Dermis microvascular lymphatic vessel endothelial cell (primary cell): ENCODE measurements at places on chromosomes 16 and 17. TPM values are rescaled to one million over a fixed set of nuclear protein-coding genes. Genes with fewer than 3 reads are reported as not detected.

The STH gene
- total RNA-seq, result not detected in 2 replicates

The HS3ST3B1 gene
- 0.64 and 2.8 TPM in 2 replicates for total RNA-seq

The C1QL1 gene
- total RNA-seq, result under 0.01 and 0.13 TPM in 2 replicates

The DHRS7C gene
- not detected in 2 replicates for total RNA-seq

The SNX20 gene
- 0.13 and 0.25 TPM in 2 replicates for total RNA-seq

The MPP2 gene
- 0.13 TPM in 2 replicates for total RNA-seq

The SLC13A2 gene
- total RNA-seq, result not detected in 2 replicates

The GRAP gene
- total RNA-seq, result 152 and 398 TPM in 2 replicates

The KRTAP4-9 gene
- total RNA-seq, result not detected in 2 replicates

DNA sequence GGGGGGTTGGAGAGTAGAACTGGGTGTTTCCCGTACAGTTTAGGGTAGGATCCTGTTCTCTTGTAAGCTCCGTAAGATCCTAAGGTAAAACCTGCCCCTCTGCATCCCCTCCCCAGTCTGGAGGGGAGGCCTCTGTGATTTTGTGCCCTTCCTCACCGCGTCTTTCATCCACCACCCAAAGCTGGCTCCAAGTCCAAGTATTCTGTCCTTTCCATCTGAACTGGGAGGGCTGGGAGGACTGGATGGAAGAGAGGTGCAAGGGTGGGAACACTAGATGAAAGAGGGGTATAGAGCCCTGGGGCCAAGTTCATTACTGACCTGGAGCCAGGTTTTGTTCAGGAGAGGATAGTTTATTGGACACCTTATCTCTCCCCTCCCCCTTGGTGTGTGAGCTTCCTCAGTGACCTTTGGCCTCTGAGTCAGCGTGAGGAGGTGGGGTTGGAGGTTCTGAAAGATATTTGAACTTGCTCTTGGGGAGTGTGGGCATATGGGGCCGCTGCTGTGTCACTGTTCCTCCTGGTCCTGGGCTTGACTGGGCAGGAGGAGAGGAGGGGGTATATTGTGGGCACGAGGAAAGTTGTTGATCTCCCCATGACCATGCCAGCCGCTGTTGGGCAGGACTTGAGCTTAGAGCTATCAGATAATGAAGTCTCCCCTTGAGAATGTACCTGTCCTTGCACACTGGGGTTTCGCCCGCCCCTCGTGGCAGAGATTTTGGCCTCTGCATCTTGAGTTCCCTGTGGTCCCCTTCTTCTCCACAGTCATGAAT lies 1.6 kb downstream of the LASP1 start:
- DNase-seq, result peak; percentile 81

GRCh38 chr17:57552114-57552624 lies 192.9 kb downstream of the CCDC182 start:
- DNase-seq, result no peak

DNA sequence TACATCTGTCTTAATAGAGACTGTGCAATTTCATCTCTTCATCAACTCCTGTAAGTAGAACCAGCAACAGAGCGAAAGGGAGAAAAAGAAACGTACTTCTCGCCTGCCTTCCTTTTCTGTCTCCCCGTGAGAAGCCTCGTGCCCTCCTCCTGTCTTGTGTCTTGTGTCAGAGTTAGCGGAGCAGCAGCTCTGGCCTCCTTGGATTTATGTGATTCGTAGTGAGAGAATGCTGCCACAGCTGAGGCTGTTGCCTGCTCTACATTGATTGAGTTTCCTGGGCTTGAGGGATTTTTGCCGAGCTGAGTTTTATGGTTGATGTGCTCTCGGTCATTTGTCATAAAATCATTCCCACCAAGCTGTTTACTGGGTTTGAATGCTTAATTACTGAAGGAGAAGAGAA lies 579.1 kb upstream of the RBFOX1 start:
- no peak for DNase-seq

- peak; percentile 52 for DNase-seq
Measured at GRCh38 chr17:28725660-28726225, 290 bp downstream of the TLCD1 start.

GRCh38 chr16:56450275-56450985 lies 702 bp downstream of the NUDT21 start:
- no peak for DNase-seq

- peak; percentile 32 for DNase-seq
Measured at GRCh38 chr17:40648384-40648968, 858 bp upstream of the SMARCE1 start.

GRCh38 chr17:39447561-39447960 lies 3.5 kb downstream of the MED1 start:
- DNase-seq, result no peak

- DNase-seq, result no peak
Measured at GRCh38 chr17:41211845-41212466, 14.5 kb upstream of the KRTAP9-2 start.

DNA sequence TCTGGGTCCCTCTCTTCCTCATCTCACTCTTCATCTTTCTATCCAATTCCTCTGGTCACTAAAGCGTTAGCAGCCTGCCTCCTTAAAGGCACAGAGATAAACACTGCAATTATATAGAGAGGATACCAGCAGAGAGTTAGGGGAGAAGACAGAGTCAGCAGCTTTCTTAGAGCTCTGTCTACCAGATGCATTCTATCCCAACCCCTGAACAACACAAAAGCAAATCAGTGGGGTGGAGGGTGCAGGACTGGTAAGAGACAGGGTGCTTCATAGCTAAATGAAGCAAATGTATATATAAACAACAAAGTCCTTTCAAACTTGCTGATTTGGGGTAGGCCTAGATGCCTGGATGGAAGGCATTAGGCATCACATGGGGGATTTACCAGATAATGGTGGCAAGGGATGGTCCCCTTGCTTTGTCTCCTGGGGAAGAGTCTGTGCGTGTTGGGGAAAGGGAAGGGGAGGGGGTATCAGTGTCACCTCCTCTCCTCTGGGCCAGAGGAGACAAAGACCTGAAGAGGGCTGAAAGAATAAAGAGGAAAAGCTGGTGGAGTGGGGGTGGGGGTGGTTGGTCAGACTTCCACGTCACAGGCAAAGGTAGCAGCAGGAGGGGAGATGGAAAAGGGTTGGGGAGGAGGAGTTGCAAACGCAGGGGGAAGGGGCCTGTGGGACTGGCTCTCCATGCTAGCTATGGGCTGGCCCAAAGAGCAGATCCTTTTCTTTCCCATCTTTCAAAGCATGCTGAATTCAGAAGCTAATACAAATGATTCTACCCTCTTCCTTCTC lies 12.0 kb downstream of the HOXB4 start:
- no peak for DNase-seq

DNA sequence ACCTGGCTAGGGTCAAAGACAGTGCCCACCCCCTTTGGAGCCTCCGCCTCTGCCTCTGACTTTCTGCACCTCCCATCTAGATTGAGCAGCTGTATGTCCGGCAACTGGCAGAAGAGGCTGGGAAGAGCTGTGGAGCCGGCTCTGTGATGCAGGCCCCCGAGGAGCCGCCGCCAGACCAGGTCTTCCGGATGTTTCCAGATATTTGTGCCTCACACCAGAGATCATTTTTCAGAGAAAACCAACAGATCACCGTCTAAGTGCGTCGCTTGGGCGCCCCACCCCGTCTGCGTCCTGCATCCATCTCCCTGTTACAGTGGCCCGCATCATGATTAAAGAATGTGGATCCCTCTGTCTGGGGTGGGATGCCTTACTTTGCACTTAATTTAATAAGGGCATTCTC lies 22.1 kb downstream of the IRF8 start:
- no peak for DNase-seq

GRCh38 chr17:46182961-46183360 lies 10.3 kb downstream of the KANSL1 start:
- no peak for DNase-seq

GRCh38 chr16:83968306-83968851 lies 335 bp downstream of the NECAB2 start:
- DNase-seq, result no peak

- DNase-seq, result no peak
Measured at GRCh38 chr17:6853764-6854442, 22.4 kb upstream of the TEKT1 start.

- no peak for DNase-seq
Measured at GRCh38 chr17:13541032-13541480, 60.7 kb downstream of the HS3ST3A1 start.

DNA sequence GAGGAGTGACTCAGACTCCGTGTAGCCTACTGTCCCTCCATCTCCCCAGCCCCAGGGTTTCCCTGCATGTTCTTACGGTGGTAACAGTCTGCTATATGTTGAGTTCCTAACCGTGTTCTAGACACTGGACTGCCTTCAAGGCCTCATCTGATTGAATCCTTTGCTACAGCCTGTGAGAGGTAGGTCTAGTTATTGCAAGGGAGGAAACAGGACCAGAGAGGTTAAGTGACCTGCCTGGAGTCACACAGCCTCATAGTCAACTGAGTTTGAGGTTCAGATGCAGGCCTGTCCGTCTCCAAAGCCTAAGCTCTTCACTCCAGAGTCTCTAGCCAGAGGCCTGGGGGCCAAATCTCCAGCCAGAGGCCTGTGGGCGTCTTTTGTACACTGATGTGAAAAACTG lies 98.0 kb downstream of the SDR42E1 start:
- DNase-seq, result no peak

- no peak for DNase-seq
Measured at GRCh38 chr17:43790311-43790940, 10.2 kb downstream of the CFAP97D1 start.

GRCh38 chr16:11168386-11169051 lies 87.5 kb downstream of the SOCS1 start:
- no peak for DNase-seq

GRCh38 chr16:82701442-82701955 lies 74.7 kb downstream of the CDH13 start:
- DNase-seq, result peak; percentile 45

DNA sequence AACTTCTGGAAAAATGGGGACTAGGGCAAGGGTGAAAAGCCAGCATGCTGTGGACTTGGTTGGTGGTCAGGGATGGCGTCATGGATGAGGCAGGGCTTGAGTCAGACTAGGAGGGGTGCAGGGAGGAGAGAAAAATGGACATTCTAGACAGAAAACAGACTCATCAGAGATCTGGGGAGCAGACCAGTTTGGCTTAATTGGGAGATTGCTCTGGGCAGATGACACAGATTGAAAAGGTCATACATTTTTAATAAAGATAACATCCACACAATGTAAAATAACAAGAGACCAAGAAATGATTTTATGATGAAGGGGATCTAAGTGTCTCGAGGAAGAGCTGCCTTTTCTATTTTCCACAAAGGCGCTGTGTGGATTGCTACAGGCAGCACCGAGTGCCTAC lies 326.3 kb downstream of the XYLT1 start:
- DNase-seq, result no peak

- DNase-seq, result no peak
Measured at GRCh38 chr16:57882792-57883191, 80.5 kb upstream of the KIFC3 start.

DNA sequence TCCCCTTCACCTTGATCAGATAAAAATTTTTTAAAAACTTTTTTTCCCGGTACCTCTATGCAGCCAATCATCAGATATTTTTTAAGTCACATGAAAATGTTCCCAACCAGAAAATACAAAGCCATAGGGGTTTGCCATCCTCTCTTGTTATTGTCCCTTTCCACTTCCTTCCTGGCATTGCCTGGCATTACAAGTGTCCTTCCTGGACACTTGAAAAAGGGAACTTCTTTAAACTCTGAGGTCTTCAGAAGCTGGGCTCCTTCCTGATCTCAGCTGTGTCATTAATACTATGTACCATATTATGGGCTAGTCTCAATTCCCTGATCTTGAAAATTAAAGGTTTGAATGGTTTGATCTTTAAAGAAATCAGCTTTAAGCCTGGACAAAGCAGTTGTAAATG lies 64.9 kb downstream of the TEX14 start:
- no peak for DNase-seq

GRCh38 chr17:80108036-80108971 lies 6.9 kb downstream of the GAA start:
- no peak for DNase-seq

- no peak for DNase-seq
Measured at GRCh38 chr16:85428899-85429775, 184.0 kb upstream of the GSE1 start.

- no peak for DNase-seq
Measured at GRCh38 chr17:43437756-43438155, 39.0 kb downstream of the ARL4D start.

DNA sequence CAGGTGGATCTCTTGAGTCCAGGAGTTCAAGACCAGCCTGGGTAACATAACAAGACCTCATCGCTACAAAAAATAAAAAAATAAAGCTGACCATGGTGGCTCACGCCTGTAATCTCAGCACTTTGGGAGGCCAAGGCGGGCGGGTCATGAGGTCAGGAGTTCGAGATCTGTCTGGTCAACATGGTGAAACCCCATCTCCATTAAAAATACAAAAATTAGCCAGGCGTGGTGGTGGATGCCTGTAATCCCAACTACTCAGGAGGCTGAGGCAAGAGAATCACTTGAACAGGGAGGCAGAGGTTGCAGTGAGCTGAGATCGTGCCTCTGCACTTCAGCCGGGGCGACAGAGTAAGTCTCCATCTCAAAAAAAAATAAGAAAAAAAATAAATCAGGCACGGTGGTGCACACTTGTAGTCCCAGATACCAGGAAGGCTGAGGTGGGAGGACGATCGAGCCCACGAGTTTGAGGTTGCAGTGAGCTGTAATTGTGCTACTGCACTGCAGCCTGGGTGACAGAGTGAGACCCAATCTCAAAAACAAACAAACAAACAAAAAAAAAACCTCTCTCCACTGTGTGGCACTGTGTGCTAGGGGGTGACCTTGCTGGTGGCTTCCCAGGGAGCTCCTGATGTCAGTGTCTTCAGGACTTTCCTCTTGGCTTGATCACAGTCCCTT lies 19.8 kb upstream of the MAPK3 start:
- DNase-seq, result no peak

- DNase-seq, result no peak
Measured at GRCh38 chr17:72204742-72205141, 83.9 kb downstream of the SOX9 start.

DNA sequence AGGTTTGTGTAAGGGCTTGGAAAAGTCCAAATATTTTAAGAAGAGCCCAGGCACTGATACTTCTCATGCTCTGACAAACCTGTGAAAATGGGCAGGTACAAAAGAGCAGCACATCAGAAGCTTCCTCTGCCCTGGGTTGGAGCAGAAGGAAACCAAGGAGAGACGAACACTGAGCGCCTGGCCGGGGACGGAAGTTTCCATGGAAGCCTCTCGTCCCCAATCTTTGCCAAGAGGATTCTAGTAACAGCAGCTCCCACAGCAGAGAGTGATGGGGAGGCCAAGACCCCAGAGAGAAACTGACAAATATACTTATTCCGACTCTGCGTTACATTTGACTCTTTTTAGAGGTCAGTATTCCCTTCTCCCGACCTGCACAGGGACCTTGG lies 268.5 kb downstream of the C16orf95 start:
- no peak for DNase-seq

- DNase-seq, result peak; percentile 80
Measured at GRCh38 chr17:60390925-60391470, 935 bp downstream of the USP32 start.

- peak; percentile 93 for DNase-seq
Measured at GRCh38 chr17:66275651-66276050, 26.8 kb upstream of the PRKCA start.
